ENCODE measurements at places on chromosomes 5 and 9. TPM values are rescaled to one million over a fixed set of nuclear protein-coding genes. Genes with fewer than 3 reads are reported as not detected.
A peak's percentile ranks its signal among the peaks of the same experiment; 100 is the strongest.

The CD72 gene
- total RNA-seq, result 2.7 TPM

The ABLIM3 gene
- total RNA-seq, result 122 TPM

The PCDHB4 gene
- total RNA-seq, result 0.35 TPM

The ZNF608 gene
- 5.7 TPM for total RNA-seq

The TAF11L12 gene
- total RNA-seq, result not detected

The FBLL1 gene
- 0.49 TPM for total RNA-seq

The C5orf52 gene
- not detected for total RNA-seq

The PCDHGA9 gene
- total RNA-seq, result 1.2 TPM

GRCh38 chr5:163809473-163809872 is 304.1 kb downstream of the MAT2B start:
- H3K4me1 ChIP-seq, result no peaks in the 10 kb centered on the region
- no peaks in the 10 kb centered on the region for H3K36me3 ChIP-seq
- H3K27ac ChIP-seq, result no peak overlapping the region
- H3K27me3 ChIP-seq, result peaks cover 4% of the 10 kb centered on the region
- H3K4me3 ChIP-seq, result no peak overlapping the region

GRCh38 chr5:84292788-84293653 is 91.7 kb downstream of the EDIL3 start:
- H3K36me3 ChIP-seq, result no peaks in the 10 kb centered on the region
- DNase-seq, result no peak
- H3K27me3 ChIP-seq, result no peaks in the 10 kb centered on the region

- no peaks in the 10 kb centered on the region for H3K27me3 ChIP-seq
- H3K27ac ChIP-seq, result peak overlapping the region; percentile 88
- H3K36me3 ChIP-seq, result peaks cover 4% of the 10 kb centered on the region
Measured at GRCh38 chr9:111599955-111600343, 502 bp upstream of the PTGR1 start.

GRCh38 chr5:10838038-10838437 is 77.0 kb upstream of the DAP start:
- no peaks in the 10 kb centered on the region for H3K27me3 ChIP-seq
- DNase-seq, result no peak
- H3K36me3 ChIP-seq, result no peaks in the 10 kb centered on the region
- no peaks in the 10 kb centered on the region for H3K4me1 ChIP-seq

DNA sequence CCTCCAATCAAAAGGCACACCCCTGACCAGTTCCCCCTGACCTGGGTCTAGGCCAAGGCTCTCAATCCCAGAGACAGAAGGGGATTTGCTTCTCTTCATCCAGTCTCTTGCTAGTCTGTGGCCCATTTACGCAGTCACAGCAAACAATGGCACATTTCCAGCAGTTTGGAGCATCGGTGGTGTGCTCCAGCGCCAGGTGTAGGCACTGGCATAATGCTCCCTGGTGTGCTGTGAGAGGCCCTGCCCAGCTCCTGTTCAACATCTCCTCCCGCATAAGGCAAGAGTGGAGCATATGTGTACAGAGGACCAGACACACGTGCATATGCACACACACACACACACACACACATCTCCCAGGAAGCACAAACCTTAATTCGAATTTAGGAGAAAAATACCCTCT is 79.5 kb upstream of the ERCC6L2 start:
- no peak overlapping the region for H3K4me3 ChIP-seq
- no peak for DNase-seq
- H3K4me1 ChIP-seq, result no peaks in the 10 kb centered on the region

DNA sequence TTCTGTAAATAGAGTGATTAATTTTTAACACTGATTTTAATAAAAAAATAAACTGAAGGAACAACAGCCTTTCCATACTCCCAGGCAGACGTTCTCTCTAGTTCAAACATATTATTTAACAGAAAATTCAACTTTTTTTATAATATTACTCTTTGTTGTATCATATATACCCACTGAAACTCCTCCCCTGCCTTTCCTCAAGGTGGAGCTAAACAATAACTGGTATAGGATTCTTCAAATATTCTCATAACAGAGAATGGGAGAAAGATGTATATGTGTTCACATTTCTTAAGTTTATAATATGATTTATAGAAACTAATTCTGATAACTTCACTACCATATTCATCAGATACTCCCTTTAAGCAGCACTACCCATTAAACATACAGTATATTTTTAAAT is 83.4 kb downstream of the CYLC2 start:
- H3K4me1 ChIP-seq, result no peaks in the 10 kb centered on the region
- DNase-seq, result no peak
- no peak overlapping the region for H3K4me3 ChIP-seq
- no peaks in the 10 kb centered on the region for H3K27me3 ChIP-seq
- no peaks in the 10 kb centered on the region for H3K36me3 ChIP-seq
- H3K27ac ChIP-seq, result no peak overlapping the region

DNA sequence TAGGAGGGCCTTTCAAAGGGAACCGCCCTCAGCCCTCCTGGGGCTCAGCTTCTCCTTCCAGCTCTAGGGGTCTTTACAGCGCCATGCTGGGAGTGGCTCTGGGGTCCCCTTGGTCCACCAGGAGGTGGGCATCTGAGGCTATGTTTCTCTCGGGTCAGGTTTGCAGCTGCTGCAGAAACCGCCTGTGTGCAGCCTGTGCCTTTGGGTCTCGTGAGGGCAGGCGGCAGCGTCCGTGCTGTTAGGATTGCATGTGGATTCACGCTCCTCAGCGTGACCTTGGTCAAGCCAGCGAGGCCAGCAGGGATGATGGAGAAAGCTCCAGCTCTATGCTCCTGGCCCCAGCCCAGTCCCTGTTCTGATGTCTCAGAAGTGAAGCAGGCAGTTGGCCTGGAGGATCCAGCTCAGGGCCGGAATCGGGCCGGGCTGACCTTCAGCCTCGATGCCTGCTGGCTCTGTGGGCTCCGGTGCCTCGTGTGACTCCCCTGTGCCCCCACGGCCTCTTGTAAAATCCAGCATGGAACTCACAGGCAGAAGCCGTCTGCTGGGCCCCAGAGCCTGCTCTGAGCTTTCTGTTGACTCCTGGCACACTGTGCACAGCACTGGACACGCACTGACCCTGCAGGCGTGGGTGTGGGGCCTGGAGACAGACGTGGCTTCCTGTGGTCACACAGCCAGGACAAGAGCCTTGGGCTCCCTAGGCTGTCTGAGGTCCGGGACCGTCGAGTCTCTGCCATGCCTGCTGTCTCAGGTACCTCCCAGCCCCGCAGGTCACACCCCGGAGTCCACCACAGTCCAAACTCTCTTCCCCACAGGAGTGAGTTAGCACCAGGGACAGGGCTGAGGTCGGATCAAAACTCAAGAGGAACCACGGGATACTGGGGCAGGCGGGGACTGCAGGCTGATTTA is 54.3 kb downstream of the TRIP13 start:
- no peak for DNase-seq
- no peak overlapping the region for H3K4me3 ChIP-seq
- H3K4me1 ChIP-seq, result no peaks in the 10 kb centered on the region
- no peaks in the 10 kb centered on the region for H3K36me3 ChIP-seq
- no peak overlapping the region for H3K27ac ChIP-seq
- H3K27me3 ChIP-seq, result no peaks in the 10 kb centered on the region

- H3K4me1 ChIP-seq, result no peaks in the 10 kb centered on the region
- no peak overlapping the region for H3K27ac ChIP-seq
- no peak overlapping the region for H3K4me3 ChIP-seq
- H3K27me3 ChIP-seq, result no peaks in the 10 kb centered on the region
- no peaks in the 10 kb centered on the region for H3K36me3 ChIP-seq
- DNase-seq, result no peak
Measured at GRCh38 chr9:13967438-13967837, 346.5 kb downstream of the NFIB start.

- H3K27me3 ChIP-seq, result no peaks in the 10 kb centered on the region
- peaks cover 85% of the 10 kb centered on the region for H3K36me3 ChIP-seq
- no peak overlapping the region for H3K27ac ChIP-seq
- no peaks in the 10 kb centered on the region for H3K4me1 ChIP-seq
Measured at GRCh38 chr5:154794525-154795234, 39.5 kb downstream of the LARP1 start.

- H3K4me3 ChIP-seq, result no peak overlapping the region
- no peak for DNase-seq
- no peak overlapping the region for H3K27ac ChIP-seq
- H3K36me3 ChIP-seq, result no peaks in the 10 kb centered on the region
Measured at GRCh38 chr5:59685793-59686192, 207.7 kb downstream of the PDE4D start.

- H3K4me3 ChIP-seq, result no peak overlapping the region
- DNase-seq, result no peak
- H3K27me3 ChIP-seq, result no peaks in the 10 kb centered on the region
- H3K36me3 ChIP-seq, result no peaks in the 10 kb centered on the region
Measured at GRCh38 chr9:90808890-90809685, 7.5 kb downstream of the SYK start.

DNA sequence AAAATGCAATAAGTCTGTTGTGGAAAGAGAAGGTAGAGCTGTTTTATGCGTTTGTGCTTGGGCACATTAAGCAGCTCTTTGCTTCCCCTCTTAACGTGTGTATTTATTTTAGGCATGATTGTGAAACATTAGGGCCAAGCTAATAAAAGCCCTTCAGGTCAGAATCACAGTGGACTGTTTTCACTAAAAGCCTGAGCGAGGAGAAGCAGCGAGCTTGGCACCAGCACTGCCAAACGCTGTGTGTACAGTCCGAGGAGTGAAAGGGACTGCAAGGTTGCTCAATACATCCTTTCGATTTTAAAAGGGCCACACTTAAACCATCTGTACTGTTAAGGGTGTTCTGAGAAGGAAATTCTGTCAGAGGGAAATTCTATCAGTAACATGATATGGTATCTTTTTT is 107.2 kb upstream of the CKMT2 start:
- no peaks in the 10 kb centered on the region for H3K27me3 ChIP-seq
- DNase-seq, result peak; percentile 80
- H3K4me1 ChIP-seq, result no peaks in the 10 kb centered on the region
- no peaks in the 10 kb centered on the region for H3K36me3 ChIP-seq

DNA sequence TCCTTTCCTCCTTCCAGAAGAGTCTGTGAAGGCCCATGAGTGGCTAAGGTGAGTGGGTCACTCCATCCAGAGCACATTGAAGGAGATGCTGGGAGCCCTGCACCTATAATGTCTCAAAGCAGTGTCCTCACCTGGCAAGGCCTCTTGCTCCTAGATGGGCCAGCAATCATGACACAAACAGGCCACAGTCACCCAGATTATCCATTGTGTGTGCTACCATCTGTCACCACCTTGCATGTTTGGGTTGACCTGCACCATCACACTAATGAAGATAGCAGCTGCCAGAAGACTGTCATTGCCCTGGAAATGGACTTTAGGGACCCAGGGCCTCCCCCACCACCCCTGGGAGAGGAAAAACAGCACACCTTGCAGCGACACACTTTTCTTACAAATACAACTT is 69.6 kb downstream of the GABBR2 start:
- no peaks in the 10 kb centered on the region for H3K27me3 ChIP-seq
- H3K4me3 ChIP-seq, result no peak overlapping the region
- H3K27ac ChIP-seq, result no peak overlapping the region
- no peaks in the 10 kb centered on the region for H3K36me3 ChIP-seq

DNA sequence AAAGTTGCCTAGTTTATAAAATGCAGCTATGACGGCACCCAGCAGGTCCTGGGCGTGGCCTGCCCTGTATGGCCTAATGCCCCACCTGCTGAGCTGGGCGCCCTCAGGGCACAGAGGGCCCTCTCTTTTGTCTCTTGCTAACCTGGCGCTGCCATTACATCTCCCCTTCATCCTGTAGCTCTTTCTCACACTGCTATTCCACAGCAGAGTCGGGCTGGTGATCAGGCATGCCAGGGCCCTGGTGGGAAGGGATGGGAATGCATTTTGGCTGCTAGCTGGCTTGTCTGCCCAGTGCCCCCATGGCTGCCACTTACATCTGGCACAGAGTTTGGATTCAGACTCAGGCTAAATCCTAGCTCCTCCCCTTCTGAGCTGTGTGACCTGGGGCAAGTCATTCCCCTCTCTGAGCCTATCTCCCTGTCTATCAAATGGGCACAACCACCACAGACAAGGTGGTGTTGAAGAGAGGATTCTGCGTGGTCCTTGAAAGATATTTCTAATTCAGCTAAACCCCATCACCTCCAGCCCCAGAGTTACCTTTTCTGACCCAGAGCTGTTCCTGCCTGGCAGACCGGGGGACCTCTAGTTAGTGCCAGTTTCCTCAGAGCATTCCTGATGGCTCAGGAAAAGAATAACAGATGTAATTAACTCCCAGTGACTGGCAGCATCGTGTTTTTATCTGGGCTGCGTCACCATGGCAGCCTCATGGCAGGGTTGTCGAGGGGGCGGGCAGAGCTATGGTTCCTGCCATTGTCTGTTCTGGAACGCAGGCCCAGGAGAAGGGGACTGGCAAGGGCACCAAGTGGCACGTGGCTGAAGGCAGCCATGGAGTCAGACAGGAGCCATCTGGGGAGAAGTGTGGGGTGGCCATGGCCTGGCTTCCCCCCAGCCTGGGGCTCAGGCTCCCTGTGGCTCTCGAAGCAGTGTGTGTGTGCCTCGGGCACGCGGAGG is 6.3 kb downstream of the PRR7 start:
- peak; percentile 56 for DNase-seq
- H3K36me3 ChIP-seq, result no peaks in the 10 kb centered on the region
- H3K27ac ChIP-seq, result no peak overlapping the region
- no peak overlapping the region for H3K4me3 ChIP-seq
- no peaks in the 10 kb centered on the region for H3K4me1 ChIP-seq

Measured in right lobe of liver (tissue), 6 donors.